ENCODE measurements at places on chromosomes 3 and 15.

DNA sequence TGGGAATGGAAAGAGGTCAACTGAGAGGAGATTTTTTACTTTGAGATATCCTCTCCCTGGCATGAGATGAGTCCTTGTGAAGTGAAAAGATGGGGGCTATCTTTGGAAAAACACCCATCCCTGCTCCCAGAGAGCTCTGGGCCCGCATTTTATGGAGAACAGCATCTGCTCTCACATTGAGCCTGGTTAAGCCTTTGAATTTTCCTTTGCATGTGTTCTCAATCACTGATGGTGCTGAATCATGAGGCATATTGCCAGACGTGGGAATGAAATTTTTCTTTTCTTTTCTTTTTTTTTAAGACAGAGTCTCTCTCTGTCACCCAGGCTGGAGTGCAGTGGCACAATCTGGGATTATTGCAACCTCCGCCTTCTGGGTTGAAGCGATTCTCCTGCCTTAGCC is 24.4 kb downstream of the TMEM45A start:
- no peak for DNase-seq

GRCh38 chr15:89898614-89899294 is 5.0 kb upstream of the AP3S2 start:
- no peak for DNase-seq

GRCh38 chr15:85318048-85318731 is 62.2 kb upstream of the AKAP13 start:
- DNase-seq: no peak

DNA sequence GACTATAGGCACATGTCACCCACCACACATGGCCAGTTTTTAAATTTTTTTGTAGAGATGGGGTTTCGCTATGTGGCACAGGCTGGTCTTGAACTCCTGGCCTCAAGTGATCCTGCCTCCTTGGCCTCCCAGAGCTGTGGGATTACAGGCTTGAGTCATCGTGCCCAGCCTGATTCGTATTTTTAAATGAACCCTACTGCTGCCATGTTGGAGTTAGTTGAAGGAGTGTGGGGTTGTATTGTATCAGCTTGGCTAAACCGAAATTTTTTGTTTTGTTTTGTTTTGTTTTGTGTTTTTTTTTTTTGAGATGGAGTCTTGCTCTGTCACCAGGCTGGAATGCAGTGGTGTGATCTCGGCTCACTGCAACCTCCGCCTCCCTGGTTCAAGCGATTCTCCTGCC is 11.8 kb upstream of the ZNF770 start:
- DNase-seq: no peak

DNA sequence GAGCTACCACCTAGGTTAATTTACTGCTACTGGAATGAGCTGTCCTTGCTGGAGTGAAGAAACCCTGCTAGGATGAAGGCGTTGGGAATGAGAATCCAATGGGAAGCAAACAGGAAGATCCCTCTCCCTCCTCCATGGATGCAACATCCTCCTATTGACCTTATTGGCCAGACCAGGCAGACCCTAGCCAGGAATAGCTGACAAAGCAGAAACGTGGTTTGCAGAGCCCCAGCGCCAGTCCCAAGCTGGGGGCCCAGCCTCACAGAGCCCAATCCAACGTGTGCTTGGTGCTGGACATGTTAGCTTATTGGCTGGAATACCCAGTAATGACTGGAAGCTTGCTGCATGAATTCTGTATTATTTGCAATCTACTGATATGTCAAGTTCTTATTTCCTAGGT is 273.1 kb downstream of the LRTM1 start:
- DNase-seq: no peak

- no peak for DNase-seq
Observed at GRCh38 chr3:127738192-127738840, 65.6 kb downstream of the ABTB1 start.

DNA sequence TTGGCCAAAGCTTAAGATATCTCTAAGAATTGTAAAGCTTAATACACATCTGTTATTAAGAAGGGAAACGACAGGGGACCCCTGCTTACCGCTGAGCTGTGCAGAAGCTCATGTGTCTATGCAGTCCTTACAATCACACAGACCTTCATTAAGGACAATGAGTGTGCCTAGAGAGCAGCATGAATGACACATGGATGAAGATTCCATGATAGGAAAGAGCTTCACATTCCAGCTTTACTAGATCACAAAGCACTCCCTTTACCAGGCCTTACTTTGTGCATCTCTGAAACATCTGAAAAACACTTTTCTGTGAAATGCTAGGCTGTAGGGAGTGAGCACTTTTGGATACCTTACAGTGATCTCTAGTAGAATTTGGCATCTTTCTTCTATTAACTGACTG is 32.0 kb downstream of the RNF168 start:
- DNase-seq: no peak

DNA sequence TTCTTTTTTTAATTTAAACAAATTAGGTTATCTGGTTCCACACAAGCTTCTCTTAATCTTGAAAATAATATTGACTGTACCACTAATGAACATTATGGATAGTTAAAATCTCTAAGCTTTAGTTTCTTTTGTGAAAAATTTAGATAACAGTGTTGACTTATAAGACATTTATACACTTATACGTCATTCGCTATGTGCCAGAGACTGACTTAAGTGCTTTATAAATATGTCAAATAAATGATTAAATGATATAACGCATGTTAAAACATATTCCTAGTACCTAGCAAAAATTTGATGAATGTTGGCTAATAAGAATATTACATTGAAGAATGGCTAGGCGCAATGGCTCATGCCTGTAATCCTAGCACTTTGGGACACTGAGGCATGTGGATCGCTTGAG is 96.3 kb downstream of the PCCB start:
- no peak for DNase-seq

GRCh38 chr3:184570489-184570888 is 8.9 kb downstream of the EPHB3 start:
- no peak for DNase-seq

- no peak for DNase-seq
Observed at GRCh38 chr3:160141485-160142185, 83.6 kb upstream of the C3orf80 start.

DNA sequence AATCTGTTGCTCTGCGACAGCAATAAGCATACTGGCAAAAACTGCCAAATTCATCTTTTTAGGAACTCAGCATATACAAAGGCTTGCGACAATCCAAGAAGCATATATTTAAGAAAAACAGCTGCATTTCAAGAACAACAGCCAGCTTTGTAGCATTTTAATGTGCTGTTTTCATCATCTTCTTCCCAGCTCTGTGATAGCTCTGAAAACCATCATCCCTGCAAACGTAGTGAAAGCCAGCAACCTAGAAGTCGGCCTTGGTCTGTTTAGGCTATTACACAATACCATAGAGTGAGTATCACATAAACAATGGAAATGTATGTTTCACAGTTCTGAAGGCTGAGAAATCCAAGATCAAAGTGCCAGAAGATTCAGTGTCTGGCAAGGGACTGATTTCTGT is 187.5 kb downstream of the NAALADL2 start:
- DNase-seq: no peak

DNA sequence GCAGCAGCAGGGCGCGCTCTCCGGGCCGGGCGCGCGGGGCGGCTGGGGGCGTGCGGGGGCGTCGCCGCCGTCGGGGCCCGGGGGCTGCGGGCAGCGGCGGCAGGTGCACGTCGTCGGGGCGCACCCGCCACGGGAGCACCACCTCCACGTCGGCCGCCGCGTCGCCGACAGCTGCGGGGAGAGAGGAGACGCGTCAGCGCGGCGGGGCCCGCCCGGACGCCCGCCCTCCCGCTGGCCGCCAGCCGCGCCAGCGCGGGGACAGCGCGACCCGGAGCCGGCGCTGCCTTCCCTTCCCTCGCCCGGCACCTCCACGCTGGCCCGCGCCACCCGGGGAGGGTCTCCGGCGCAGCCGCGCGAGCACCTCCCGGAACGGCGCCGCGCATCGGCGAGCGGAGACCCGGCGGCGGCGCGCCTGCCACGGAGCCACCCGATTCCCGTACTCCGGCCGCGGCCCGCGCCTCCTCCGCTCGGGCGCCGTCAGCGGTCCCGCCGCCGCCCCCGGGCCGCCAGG is 481 bp downstream of the ADAMTS17 start:
- no peak for DNase-seq

DNA sequence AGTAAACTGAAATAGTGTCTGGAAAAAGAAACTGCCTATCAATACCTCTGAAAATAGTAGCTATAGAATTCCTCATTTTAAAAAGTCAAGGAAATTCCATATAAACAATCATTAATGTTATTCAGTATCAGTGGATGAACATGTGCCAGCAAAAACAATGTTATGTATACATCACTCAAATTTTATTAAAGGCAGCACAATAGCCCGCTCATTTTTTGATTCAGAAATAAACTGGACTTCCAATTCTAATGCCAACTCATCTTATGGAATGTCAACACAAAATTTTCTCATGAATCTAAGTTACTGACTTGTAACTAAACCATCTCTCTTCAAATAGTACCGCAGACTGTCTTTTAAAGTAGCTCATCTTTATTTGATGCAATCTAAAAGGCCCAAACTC is 19.0 kb downstream of the THBS1 start:
- DNase-seq: no peak

GRCh38 chr3:49199239-49199899 is 28.0 kb downstream of the KLHDC8B start:
- DNase-seq: no peak

- no peak for DNase-seq
Observed at GRCh38 chr3:45337839-45338470, 50.4 kb upstream of the LARS2 start.

DNA sequence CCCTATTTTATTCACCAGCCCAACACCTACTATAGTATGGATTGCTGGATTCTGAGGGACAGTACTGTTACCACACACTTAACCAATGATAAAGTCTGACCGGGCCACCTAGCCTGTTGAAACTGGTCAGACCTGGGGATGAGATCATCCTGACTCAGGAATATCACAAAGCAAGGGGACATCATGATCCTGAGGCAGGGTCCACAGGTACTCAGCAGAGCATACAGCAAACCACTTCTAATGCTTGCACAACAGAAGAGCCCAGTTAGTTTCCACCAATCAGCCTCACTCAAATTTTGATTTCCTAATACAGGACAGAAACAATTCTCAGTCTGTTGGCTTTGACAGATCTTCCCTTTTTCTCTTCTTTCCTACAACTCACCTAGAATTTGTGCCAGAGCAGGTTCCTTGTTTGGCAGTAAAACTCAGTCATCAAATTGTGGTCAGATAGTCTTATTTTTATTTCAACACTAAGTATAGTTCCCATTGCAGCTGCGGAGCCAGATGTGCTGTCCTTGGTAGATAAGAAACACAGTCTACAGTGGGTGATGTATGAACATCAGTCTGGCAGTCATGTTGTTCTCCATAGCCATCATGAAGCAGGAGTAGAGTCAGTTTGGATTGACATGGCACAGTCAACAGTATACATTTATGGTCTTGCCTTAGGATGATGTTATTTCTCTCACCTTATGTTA is 90.1 kb upstream of the PRR23C start:
- no peak for DNase-seq

DNA sequence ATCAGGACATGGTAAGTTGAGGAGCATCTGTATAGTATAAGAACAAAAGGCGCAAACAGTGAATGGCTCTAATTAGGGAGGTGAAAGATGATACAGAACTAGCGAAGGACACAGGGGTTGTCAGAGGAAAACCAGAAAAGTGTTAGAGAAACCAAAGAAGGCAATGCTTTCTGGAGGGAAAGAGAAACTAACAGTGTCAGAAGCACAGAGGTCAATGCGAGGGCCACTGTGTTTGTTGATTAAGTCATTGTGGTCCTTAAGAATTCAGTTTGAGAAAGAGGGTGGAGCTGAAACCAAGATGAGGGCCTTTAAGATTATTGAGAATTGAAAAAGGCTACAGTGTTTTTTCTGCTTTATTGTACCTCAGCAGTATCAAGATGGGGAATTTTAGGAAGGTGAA is 28.8 kb downstream of the ATG7 start:
- DNase-seq: no peak

DNA sequence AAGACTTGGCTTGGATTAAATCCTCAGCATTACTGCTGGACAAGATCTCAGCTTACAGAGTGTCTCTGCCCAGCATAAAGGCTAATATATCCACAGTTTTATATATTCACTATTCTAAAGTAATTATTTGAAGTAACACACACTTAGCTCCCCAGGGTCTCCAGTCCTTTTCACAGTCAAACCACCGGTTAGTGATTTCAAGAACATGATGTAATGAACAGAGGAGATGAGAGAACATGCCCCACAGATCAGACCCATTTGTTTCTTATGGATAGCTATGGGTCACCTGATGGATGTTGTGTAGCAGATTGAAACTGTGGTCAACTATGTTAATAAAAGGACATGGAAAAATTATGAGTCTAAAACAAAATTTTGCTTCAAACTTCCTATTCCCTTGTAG is 44.8 kb upstream of the MRPL3 start:
- DNase-seq: no peak

- no peak for DNase-seq
Observed at GRCh38 chr15:45174069-45174468, 13.7 kb downstream of the SHF start.

Measured in NCI-H748 treated with DMSO at 0.1 percent for 48 hours (cell line).